Placental pericyte (primary cell): ENCODE measurements at places on chromosomes 6 and 20. TPM values are rescaled to one million over a fixed set of nuclear protein-coding genes. Genes with fewer than 3 reads are reported as not detected.

CFB gene
- 2.3 and 62.8 TPM in 2 replicates for total RNA-seq

ARFGEF3 gene
- under 0.01 and 0.22 TPM in 2 replicates for total RNA-seq

SLC52A3 gene
- not detected in 2 replicates for total RNA-seq

TRIM15 gene
- total RNA-seq, result not detected in 2 replicates

MAK gene
- not detected in 2 replicates for total RNA-seq

ENPP1 gene
- 12.5 and 67.4 TPM in 2 replicates for total RNA-seq

CLVS2 gene
- not detected in 2 replicates for total RNA-seq

SEMG2 gene
- total RNA-seq, result not detected in 2 replicates

EPB41L2 gene
- 30.6 and 67.4 TPM in 2 replicates for total RNA-seq
